ENCODE measurements at places on chromosomes 6 and 20.

DNA sequence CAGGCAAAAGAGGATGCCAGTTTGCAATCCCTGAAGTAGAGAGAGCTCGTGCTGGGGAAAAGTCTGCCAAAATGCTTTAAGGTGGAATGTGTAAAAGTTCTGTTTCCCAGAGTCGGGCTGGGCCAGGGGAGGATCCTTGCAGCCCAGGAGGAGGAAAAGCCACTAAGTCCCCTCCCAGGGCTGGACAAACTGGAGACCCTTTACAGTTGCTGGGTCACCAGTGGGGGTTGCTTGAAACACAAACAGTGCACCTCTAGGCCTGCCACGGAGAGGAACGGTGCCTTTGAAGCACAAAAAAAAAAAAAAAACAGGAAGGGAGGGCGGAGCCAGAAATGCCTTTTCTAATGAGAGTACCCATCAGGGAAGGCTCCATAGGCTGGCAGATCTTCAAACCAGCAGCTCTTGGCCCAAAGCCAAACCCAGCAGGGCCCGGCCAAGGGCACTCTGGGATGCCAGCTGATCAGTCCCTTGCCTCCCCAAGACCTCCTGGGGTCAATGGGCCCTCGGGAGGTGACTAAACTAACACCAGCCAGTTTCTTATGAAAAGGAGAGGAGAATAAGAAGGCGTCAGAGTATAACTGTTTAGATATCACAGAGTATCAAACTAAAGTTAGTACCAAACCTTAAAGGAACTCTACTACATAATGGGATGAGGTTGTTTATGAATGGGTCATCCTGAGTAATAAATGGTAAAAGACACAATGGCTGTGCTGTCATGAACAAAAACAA is 23.7 kb downstream of the HLA-A start:
- peak; percentile 61 for DNase-seq

- DNase-seq = no peak
Observed at GRCh38 chr6:91497770-91498169, 910.9 kb upstream of the MAP3K7 start.

GRCh38 chr6:72966628-72967280 is 258.5 kb downstream of the KHDC1L start:
- peak; percentile 35 for DNase-seq

- no peak for DNase-seq
Observed at GRCh38 chr20:57893366-57893999, 183.7 kb upstream of the PMEPA1 start.

DNA sequence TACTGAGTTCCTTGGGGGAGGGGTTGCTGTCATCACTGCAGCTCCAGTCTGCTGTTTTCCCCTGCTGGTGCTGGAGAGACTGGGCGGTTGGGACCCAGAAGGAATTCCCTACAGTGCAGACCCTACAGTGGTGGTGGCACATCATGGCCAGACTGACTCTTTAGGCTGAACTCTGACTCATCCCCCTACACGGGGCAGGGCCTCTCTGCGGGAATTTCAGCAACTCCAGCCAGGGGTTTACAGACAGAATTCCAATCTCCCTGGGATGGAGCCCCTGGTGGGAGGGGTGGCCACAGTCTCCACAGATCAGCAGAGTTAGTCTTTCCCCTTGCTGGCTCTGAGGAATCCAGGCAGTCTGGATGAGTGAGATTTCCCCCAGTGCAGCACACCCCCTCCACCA is 46.9 kb upstream of the MAPK13 start:
- DNase-seq = no peak

DNA sequence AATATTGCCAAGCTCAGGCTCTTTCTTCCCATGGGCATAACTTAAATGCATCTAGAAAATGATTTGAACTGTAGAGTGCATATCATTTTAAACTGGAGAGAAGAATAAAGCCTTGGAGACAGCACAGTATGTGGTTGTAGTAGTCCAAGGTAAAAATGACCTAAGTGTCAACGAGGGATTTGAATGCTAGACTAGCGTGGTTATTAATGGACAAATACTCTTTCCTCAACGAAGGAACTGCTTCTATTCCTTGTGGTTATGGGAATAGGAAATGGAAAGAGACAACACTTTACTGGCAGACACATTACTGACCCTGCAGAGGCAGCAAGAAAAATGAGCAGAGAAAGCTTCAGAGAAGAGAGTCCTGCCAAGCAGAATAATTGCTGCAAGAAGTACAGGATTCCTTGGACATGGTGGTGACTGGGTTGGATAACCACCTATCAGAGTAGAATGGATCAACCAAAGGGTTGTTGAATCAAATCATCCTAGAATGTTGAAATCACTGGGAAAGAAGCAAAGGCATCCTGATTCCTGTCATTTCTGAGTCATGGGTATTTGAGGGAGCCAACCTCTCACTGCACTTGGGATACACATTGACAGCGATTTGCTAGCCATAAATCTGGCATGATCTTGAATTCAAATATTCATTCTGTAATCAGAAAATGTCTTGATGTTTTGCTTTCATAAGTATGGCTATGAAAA is 258.1 kb upstream of the EPHA7 start:
- DNase-seq = no peak

DNA sequence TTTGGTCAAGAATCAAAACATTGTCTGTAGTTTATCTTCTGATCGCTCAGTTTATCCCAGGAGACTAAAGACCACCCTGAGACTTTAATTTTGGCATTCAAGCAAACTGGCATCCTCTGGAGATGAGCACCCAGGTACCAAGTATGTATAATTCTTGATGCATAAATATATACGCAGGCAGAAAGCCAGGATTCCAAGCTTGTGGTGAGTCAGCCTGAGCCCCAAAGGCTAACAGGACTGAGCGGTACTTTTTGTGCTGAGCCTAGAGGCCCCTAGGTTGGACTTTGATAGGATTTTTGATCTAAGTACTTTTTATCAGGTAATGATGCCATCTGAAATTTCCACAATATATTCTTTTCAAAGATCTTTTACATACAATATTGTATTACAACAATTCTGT is 301.3 kb downstream of the TFAP2B start:
- no peak for DNase-seq
